ENCODE measurements at places on chromosomes 16 and 17. TPM values are rescaled to one million over a fixed set of nuclear protein-coding genes. Genes with fewer than 3 reads are reported as not detected.

GRCh38 chr17:66777689-66778225, 57.2 kb upstream of the CACNG5 start:
- no peak for DNase-seq

GRCh38 chr17:78081551-78081950, 47.0 kb downstream of the TMC6 start:
- no peak for DNase-seq

GRCh38 chr16:3454093-3454492, 10.6 kb downstream of the NAA60 start:
- DNase-seq = no peak

TNRC6C gene
- total RNA-seq = 10.2 TPM

- no peak for DNase-seq
These were observed 21.8 kb downstream of the ABCC3 start for GRCh38 chr17:50656509-50656908.

DNA sequence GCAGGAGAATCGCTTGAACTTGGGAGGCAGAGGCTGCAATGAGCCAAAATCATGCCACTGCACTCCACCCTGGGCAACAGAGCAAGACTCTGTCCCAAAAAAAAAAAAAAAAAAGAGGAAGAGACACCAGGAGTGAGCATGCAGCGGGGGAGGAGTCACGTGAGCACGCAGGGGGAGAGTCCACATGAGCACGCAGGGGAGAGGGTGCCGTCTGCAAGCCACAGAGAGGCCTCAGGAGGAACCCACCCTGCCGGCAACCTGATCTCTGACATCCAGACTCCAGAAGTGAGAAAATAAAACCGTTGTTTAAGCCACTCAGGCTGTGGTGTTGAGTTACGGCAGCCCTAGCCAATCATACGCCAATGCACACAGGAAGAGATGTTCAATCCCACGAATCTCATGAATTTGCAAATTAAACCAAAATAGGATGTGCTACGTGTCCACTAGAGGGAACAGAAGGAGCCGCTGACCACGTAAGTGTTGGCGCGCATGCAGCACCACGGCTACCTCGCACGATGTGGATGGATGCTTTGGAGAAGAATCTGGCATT, 42.2 kb downstream of the CCDC57 start:
- DNase-seq = no peak

GRCh38 chr16:31347445-31347844, 7.5 kb upstream of the ITGAX start:
- DNase-seq = no peak

GRCh38 chr17:5408186-5408585, 11.3 kb downstream of the NUP88 start:
- DNase-seq = no peak

SLC16A11 gene
- total RNA-seq = 4.3 TPM

GRCh38 chr16:50081428-50082018, 15.8 kb downstream of the HEATR3 start:
- DNase-seq = no peak

DNA sequence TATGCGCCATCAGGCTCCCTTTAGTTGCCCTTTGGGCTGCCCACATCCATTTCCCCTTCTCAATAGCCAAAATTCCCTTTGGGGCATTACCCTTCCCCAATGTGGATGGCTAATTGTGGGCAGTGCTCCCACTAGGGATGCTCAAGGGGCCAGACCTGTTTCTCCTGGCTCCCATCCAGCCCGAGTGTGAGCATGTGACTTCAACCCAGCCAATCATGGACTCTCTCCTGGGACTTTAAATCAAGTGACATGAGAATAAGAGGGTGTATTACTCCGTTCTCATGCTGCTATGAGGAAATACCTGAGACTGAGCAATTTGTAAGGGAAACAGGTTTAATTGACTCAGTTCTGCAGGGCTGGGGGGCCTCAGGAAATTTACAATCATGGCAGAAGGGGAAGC, 60.9 kb upstream of the WSB1 start:
- no peak for DNase-seq

DNA sequence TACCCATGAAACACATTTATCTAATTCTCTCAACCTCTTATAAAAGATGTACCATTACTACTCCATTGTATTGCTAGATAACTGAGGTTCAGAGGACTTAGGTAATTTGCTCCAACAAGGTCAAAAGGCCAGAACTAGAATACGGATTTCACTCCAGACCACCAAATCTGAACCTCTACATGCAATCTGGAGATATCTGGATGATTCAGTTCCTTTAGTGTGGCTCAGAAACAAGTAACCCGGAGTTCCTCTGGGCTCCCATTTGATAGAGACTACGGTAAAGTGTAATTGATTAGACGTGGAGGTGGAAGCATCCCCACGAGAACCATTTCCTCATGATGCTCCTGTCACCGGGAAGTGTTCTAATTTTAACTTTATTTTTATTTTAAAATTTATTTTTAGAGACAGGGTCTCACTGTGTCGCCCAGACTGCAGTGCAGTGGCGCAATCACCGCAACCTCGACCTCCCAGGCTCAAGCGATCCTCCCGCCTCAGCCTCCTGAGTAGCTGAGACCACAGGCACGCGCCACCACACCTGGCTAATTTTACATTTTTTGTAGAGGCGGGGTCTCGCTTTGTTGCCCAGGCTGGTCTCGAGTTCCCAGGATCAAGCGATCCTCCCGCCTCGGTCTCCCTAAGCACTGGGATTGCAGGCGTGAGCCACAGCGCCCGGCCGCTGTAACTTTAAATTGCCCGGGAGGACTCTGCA, 608 bp upstream of the COX10 start:
- DNase-seq = no peak

DNA sequence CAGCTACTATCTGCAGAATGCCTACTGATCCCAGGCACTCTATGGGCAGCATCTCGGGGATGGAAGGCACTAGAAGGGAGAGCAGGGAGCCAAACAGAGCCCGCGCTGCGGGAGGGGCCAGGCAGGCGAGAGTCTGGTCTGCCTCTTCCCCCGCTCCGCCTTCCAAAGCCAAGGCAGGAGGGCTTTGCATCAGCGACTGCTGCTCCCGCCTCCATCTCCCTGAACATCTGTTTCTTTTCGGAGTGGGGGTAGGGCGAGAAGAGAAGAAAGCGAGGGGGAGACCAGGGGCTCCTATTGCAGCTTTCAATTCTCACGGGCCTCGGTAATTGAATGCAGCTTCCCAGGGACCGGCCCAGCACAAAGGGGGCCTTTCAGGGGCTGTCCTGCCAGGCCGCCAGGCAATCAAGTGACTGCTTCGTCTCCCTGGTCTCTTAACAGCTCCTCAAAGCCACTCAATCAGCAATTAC, 31.4 kb upstream of the CDC42EP4 start:
- DNase-seq = no peak

DNA sequence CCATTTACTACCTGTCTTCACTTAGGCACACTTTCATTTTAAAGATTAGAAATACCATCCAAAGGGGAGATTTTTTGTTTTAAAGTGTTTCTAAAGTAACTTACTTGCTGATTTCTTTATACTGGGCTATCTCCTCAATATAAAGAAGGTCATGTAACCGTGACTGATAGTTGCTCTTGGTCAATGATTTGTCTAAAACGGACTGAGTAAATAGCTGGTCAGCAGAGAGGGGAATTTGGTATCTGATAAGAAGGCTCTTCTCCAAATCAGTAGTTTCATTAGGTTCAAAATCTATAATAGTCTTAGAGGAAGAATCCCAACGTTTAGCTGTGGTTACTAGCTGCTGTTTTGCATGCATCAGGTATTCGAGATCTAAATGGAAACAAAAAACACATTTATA, 66.4 kb downstream of the HELZ start:
- no peak for DNase-seq

GRCh38 chr16:73350707-73351452, 303.0 kb upstream of the ZFHX3 start:
- no peak for DNase-seq

GRCh38 chr16:74729783-74730683, 29.4 kb upstream of the MLKL start:
- peak; percentile 73 for DNase-seq

DNA sequence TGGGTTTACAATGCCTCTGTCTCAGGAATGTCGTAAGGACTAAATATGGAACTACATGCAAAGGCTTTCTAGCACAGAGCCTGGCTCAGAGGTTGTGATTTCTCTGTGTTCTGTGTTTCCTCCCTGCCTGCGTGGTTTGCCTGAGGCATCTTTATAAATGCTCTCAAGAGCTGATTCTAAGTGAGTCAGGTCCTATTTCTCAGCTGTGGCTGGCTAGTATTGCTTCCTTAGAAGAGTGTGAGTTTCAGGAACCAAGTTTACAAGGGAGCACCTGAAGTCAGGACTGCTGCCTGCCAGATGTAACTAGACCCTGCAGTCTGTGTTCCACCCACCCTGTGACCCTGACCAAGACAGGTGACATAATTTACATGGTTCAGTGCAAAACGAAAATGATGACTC, 8.0 kb upstream of the CCL1 start:
- DNase-seq = no peak

- DNase-seq = no peak
These were observed 40.1 kb upstream of the RBBP6 start for GRCh38 chr16:24499193-24499814.

DNA sequence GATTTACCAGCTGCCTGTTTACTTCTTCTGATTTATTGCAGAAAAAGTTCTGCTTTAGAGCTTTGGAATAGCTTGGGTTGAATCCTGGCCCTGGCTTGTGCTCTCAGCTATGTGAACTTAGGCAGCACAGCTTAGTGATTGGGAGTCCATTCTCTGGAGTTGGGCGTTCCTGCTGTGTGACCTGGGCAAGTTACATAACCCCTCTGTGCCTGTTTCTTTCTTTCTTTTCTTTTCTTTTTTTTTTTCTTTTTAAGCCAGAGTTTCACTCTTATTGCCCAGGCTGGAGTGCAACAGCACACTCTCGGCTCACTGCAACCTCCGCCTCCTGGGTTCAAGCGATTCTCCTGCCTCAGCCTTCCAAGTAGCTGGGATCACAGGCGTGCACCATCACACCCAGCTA, 51.5 kb upstream of the AQP8 start:
- no peak for DNase-seq

DNA sequence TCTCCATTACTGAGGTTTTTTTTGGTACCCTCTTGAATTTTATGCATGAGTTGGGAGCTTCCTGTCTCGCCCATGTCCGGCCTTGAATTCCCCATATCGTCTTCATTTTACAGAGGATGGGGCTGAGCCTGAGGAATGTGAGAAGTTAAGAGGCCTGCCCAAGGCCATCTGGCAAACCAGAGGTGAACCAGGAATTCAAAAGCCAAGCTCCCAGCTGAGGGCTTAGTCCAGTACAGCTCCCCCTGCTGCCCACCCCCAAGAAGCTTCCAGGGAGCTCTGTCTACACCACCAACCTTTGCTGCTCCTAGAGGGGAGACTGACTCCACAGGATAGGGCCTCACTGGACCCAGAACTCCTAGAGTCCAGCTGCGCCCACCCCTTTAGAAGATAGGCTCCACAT, 20.7 kb upstream of the C16orf78 start:
- DNase-seq = no peak

ADAT1 gene
- 18.1 TPM for total RNA-seq

GRCh38 chr17:66437476-66438026, 135.1 kb downstream of the PRKCA start:
- DNase-seq = no peak

DNA sequence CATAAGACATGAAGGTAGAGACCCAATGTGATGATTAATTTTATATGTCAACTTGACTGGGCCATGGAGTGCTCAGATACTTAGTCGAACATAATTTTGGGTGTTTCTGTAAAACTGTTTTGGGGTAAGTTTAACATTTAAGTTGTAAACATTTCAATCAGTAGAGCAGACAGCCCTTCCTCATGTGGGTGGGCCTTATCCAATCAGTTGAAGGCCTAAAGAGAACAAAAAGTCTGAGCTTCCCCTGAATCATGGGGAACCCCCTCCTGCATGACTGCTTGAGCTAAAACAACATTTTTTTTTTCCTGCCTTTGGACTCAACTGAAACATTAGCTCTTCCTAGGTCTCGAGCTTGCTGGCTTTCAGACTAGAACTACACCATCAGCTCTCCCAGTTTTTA, 327.3 kb upstream of the SOX9 start:
- no peak for DNase-seq

GRCh38 chr16:101586-101985, 23.6 kb downstream of the MPG start:
- DNase-seq = no peak

PRKCB gene
- 4.3 TPM for total RNA-seq

ODAD4 gene
- 0.44 TPM for total RNA-seq

- DNase-seq = peak; percentile 51
These were observed 15.2 kb downstream of the PIEZO1 start for GRCh38 chr16:88769617-88770460.

DNA sequence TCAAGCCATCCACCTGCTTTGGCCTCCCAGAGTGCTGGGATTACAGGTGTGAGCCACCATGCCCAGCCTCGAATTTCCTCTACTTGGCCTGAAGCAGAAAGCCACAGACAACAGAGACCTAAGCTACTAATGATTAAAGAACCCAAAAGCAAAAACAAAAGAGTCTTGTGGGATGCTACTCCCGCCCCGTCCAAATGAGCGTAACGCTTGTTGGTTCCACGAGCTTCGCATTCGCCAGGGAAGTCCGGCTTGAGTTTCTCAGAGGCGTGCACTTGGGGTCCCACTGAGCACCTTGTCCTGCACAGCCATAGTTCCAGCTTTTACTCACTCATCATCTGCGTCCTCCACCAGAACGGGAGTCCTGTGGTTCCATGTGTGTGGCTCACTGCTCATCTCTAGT, 16.0 kb downstream of the CEP295NL start:
- no peak for DNase-seq

TEKT5 gene
- total RNA-seq = not detected

GRCh38 chr16:85778873-85779272, 20.5 kb downstream of the EMC8 start:
- no peak for DNase-seq

DNA sequence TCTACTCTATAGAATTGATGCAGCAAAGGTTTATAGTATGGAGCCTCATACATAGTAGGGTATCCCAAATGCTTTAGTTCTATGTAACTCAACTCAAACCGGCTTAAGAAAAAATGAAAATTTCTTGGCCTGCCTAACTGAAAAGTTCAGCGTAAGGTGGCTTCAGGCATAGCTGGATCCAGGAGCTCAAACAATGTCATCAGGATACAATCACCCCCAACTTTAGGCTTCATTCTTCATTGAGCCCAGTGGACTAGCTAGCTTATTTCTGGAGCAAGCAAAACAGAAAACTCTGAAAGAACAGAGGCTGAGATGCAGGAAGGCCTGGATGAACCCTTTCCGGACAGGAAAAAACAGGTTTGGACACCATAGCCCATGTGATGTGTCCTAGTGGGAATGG, 147.5 kb upstream of the HS3ST4 start:
- DNase-seq = no peak
